ENCODE measurements at places on chromosomes 5 and 9. TPM values are rescaled to one million over a fixed set of nuclear protein-coding genes. Genes with fewer than 3 reads are reported as not detected.

The FYB1 gene
- not detected for total RNA-seq

The CBY3 gene
- 0.29 TPM for total RNA-seq

The GRM6 gene
- total RNA-seq, result not detected

The TNFSF15 gene
- 17.5 TPM for total RNA-seq

The C5orf34 gene
- 12.0 TPM for total RNA-seq

The RLN2 gene
- not detected for total RNA-seq

The CCDC180 gene
- 0.88 TPM for total RNA-seq

The MYMK gene
- not detected for total RNA-seq

The FBP2 gene
- not detected for total RNA-seq

The PLEKHG4B gene
- under 0.01 TPM for total RNA-seq

The PITX1 gene
- 76.3 TPM for total RNA-seq

The SLC6A19 gene
- not detected for total RNA-seq

The BASP1 gene
- 250 TPM for total RNA-seq

The PCDHB4 gene
- not detected for total RNA-seq

The HDHD3 gene
- total RNA-seq, result 5.7 TPM

The FOXE1 gene
- total RNA-seq, result 0.22 TPM

The ATOSB gene
- 46.8 TPM for total RNA-seq

The IRGM gene
- total RNA-seq, result not detected

The ADRB2 gene
- 2.3 TPM for total RNA-seq

The INSL6 gene
- not detected for total RNA-seq

The C1QTNF3 gene
- total RNA-seq, result under 0.01 TPM

The UBE2QL1 gene
- not detected for total RNA-seq

The BOD1 gene
- total RNA-seq, result 55.0 TPM

The MOB3B gene
- 0.57 TPM for total RNA-seq

The IL3 gene
- not detected for total RNA-seq
